A549 treated with dexamethasone at 1 μM for 4 hours (cell line): ENCODE measurements at places on chromosomes 4 and X. TPM values are rescaled to one million over a fixed set of nuclear protein-coding genes. Genes with fewer than 3 reads are reported as not detected.

VCX gene
- 0.13 TPM in 1 of 5 replicates, not detected in the others for total RNA-seq

GAGE13 gene
- not detected in 5 replicates for total RNA-seq

CCNA2 gene
- 41.0 to 47.0 TPM (median 41.2 TPM) in 5 replicates for total RNA-seq

CITED1 gene
- total RNA-seq: 1.5 to 2.0 TPM (median 1.7 TPM) in 5 replicates

GBA3 gene
- total RNA-seq: not detected in 5 replicates

SYP gene
- 1.8 to 3.2 TPM (median 2.4 TPM) in 5 replicates for total RNA-seq

PDCL2 gene
- not detected in 5 replicates for total RNA-seq

CLDN34 gene
- not detected in 5 replicates for total RNA-seq

PAGE1 gene
- total RNA-seq: 0.23 to 0.43 TPM (median 0.36 TPM) in 3 of 5 replicates, not detected in the others

SPANXC gene
- 0.34 to 0.77 TPM (median 0.51 TPM) in 3 of 5 replicates, not detected in the others for total RNA-seq

APBB2 gene
- 7.7 to 14.3 TPM (median 11.8 TPM) in 5 replicates for total RNA-seq

CDKL2 gene
- total RNA-seq: 0.56 to 1.3 TPM (median 0.78 TPM) in 5 replicates

KIT gene
- total RNA-seq: 0.02 to 0.12 TPM (median 0.05 TPM) in 5 replicates

RS1 gene
- not detected in 5 replicates for total RNA-seq

HNRNPH2 gene
- 58.0 to 65.0 TPM (median 59.2 TPM) in 5 replicates for total RNA-seq

PTCHD1 gene
- not detected in 5 replicates for total RNA-seq

ERCC6L gene
- total RNA-seq: 11.3 to 13.1 TPM (median 12.4 TPM) in 5 replicates

GNRHR gene
- total RNA-seq: not detected in 5 replicates

NPFFR2 gene
- total RNA-seq: not detected in 5 replicates

DDIT4L gene
- 0.16 to 0.27 TPM (median 0.24 TPM) in 5 replicates for total RNA-seq

REELD1 gene
- not detected in 5 replicates for total RNA-seq

GPC3 gene
- total RNA-seq: 0.16 TPM in 1 of 5 replicates, not detected in the others

UGT2B17 gene
- not detected in 5 replicates for total RNA-seq

ARSJ gene
- total RNA-seq: 4.6 to 6.1 TPM (median 5.0 TPM) in 5 replicates

TRAM1L1 gene
- total RNA-seq: 0.50 to 0.69 TPM (median 0.55 TPM) in 5 replicates

MBTPS2 gene
- 21.4 to 29.1 TPM (median 26.3 TPM) in 5 replicates for total RNA-seq

TMEM128 gene
- 8.7 to 11.2 TPM (median 9.9 TPM) in 5 replicates for total RNA-seq

LRRC66 gene
- total RNA-seq: 0.05 to 0.18 TPM (median 0.10 TPM) in 5 replicates

FHDC1 gene
- 0.78 to 1.1 TPM (median 0.97 TPM) in 5 replicates for total RNA-seq

CABS1 gene
- total RNA-seq: not detected in 5 replicates

DAPP1 gene
- total RNA-seq: not detected in 5 replicates

PCYT1B gene
- 0.02 to 0.08 TPM (median 0.05 TPM) in 5 replicates for total RNA-seq

NPY1R gene
- total RNA-seq: 0.07 to 0.17 TPM (median 0.11 TPM) in 3 of 5 replicates, not detected in the others

USP17L26 gene
- total RNA-seq: not detected in 5 replicates

HMGN5 gene
- 2.1 to 3.2 TPM (median 2.7 TPM) in 5 replicates for total RNA-seq

SMIM10 gene
- 0.06 to 0.08 TPM (median 0.06 TPM) in 4 of 5 replicates, not detected in the other for total RNA-seq

SLC9A7 gene
- 9.3 to 13.8 TPM (median 12.7 TPM) in 5 replicates for total RNA-seq

GLOD5 gene
- not detected in 5 replicates for total RNA-seq

MAGEA2 gene
- total RNA-seq: 0.15 TPM in 1 of 5 replicates, not detected in the others

PHEX gene
- 0.29 to 0.41 TPM (median 0.33 TPM) in 5 replicates for total RNA-seq

FAM47A gene
- not detected in 5 replicates for total RNA-seq

STBD1 gene
- total RNA-seq: 11.9 to 13.8 TPM (median 13.3 TPM) in 5 replicates

ZIC3 gene
- total RNA-seq: not detected in 5 replicates

FLNA gene
- total RNA-seq: 1,222 to 1,700 TPM (median 1,580 TPM) in 5 replicates

IL3RA gene
- total RNA-seq: 0.09 to 0.44 TPM (median 0.20 TPM) in 5 replicates

CORIN gene
- not detected in 5 replicates for total RNA-seq

FGF5 gene
- 0.11 to 0.31 TPM (median 0.12 TPM) in 5 replicates for total RNA-seq

MAGEB16 gene
- not detected in 5 replicates for total RNA-seq

TCP11X2 gene
- not detected in 5 replicates for total RNA-seq

FRAS1 gene
- 2.1 to 3.8 TPM (median 3.2 TPM) in 5 replicates for total RNA-seq

ASB9 gene
- 18.7 to 22.9 TPM (median 20.2 TPM) in 5 replicates for total RNA-seq

GRID2 gene
- not detected in 5 replicates for total RNA-seq

TNMD gene
- not detected in 5 replicates for total RNA-seq

F11 gene
- total RNA-seq: not detected in 5 replicates
